ENCODE measurements at places on chromosomes 4 and X.

- peak; percentile 39 for DNase-seq
These were observed 233.9 kb upstream of the CXXC4 start for GRCh38 chr4:104728380-104729122.

GRCh38 chr4:82201805-82202641 lies 171.8 kb downstream of the HNRNPD start:
- peak; percentile 7 for DNase-seq

DNA sequence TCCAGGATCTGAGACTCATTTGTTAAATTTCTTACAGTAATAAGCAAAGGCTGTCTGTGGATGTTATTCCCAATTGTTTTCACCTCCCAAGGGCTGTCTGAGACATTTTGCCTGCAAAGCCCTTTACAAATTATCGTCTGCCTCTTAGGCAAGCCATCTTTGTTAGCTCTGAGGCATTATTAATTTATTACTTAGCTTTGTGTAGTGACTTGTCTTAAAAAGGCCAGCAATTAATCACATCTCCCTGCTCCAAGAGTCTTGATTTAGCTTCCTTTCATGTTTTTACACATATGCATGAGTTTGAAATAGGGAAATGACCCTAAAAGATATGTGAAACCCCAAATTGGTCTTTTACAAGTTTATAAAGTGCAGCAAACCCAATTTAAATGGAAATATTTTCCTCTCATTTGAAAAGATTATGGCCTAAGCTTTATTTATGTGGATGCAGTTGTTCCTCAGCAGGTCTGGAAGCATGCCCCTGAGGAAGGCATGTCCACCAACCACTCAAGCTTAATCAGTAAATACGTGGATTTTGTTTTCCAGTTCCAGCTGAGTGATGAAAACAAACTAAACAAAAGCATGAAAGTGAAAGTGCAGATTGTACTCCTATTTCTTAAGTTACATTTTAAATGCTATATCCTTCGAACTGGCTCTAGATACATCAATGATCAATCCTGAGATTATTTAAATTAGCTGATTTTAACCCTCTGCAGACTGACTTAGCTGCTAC lies 173.6 kb upstream of the LNX1 start:
- no peak for DNase-seq

DNA sequence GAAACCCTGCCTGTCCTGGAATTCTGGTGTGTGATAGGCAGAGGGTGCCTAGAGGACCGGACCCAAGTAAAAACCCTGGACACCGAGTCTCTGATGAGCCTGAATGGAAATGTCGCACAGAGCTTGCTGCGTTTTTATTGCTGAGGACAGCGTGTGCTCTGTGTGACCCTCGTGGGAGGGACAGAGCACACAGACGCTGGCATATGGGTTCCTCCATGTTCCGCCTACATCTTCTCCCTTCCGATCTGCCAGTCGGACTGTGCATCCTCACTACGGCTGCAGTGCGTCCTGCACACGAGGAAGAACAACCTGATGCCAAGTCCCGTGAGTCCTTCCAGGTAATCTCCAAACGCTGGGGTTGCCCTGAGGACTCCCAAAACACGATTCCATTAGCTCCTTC lies 68.3 kb downstream of the AFAP1 start:
- DNase-seq, result no peak

- no peak for DNase-seq
These were observed 114.5 kb upstream of the ACSL4 start for GRCh38 chrX:109847257-109848187.

- DNase-seq, result no peak
These were observed 7.6 kb upstream of the JADE3 start for GRCh38 chrX:46904626-46905025.

DNA sequence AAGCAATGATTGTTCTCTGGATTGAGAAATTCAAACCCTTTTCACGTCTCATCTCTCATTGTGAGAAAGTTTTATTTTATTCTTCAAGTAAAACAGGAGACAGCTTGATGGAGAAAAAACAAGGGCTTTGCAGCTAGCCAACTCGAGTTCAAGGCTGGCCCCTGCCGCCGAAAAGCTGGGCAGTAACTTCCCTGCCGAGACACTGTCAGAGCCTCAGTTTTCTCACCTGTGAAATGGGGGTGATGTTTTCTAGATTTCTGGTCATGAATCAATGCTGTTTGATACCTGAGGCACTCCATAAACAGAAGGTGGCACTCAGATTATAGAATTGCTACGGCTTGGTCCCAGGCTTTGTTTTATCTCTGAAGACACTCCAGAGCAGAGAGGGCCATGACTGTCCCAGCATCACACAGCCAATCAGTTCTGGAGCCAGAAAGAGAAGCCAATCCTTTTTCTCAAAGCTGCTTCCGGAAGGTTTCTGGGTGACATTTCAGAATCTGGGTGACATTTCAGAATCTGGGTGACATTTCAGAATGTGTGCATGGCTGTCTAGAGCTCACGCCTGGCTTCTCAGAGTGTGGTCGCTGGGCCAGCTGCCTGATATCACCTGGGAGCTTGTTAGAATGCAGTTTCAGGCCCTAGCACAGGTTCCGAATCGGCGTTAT lies 33.2 kb downstream of the HMX1 start:
- DNase-seq, result no peak

DNA sequence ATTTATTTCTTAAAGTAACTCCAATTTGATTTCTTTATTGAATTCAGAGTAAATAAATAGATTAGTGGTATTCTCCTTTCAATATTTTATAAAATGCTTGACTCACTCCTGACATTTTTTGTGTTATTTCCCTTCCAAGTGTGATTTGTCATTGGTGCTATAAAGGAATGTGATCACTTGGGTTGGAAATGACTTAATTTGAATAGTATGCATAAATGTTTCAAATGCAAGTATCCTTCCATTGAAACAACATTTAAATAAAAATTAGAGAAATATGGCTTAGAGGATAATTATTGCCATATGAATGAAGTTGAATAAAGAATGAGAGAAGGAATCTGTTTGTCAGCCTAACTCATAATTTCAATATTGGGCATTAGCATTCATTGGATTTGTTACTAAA lies 182.7 kb downstream of the PABPC4L start:
- DNase-seq, result no peak

- DNase-seq, result no peak
These were observed 45.1 kb upstream of the FAM9A start for GRCh38 chrX:8846266-8846665.

- DNase-seq, result no peak
These were observed 945.5 kb upstream of the AGA start for GRCh38 chr4:178387756-178388155.

DNA sequence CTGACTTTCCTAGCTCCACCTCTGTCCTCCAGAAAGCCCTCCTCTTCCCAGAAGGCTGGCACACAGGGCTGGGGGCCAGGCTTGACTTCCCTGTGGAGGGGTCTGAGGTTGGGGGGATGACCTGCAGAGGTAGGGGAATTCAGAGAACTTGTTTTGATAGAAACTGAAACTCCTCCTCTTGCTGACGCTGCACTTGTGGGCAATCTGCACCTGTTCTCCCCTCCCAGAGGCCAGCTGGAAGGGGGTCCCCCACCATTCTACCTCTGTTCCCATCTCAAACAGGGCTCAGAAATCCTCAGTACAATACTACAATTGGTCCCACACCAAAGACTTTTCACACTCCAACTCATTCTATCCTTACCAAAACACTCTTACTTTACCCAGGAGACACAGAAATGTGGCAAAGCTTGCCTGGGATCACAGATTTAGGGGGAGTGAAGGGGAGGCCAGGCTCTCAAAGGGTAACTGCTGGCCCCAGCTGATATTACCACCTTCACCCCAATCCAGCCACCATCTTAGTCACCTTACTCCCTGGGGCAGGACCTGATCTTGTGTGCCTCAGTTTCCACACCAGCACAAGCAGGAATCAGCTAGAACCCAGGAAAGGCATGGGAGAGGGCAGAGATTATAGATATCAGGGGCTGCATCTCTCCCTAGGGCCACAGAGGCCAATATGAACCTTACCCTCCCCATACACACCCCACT lies 18.5 kb downstream of the OTUD5 start:
- DNase-seq, result no peak

DNA sequence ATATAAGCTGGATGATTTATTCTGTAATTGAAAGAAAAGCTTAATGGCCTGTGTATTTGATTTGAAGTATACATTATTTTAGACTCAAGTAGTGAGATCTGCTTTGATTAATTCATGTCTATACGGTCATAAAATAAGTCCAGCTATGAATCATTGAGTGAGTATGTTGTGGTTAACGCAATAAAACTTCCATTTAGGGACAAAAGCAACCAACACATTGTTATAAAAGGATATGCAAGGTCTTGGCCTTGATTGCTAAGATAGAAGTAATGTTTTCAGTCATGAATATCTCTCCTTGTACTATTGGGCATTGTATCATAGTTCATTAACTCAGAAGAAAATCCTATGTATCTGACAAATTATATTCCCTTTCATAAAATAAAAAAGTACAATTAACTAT lies 162.1 kb downstream of the EPHA5 start:
- DNase-seq, result no peak

DNA sequence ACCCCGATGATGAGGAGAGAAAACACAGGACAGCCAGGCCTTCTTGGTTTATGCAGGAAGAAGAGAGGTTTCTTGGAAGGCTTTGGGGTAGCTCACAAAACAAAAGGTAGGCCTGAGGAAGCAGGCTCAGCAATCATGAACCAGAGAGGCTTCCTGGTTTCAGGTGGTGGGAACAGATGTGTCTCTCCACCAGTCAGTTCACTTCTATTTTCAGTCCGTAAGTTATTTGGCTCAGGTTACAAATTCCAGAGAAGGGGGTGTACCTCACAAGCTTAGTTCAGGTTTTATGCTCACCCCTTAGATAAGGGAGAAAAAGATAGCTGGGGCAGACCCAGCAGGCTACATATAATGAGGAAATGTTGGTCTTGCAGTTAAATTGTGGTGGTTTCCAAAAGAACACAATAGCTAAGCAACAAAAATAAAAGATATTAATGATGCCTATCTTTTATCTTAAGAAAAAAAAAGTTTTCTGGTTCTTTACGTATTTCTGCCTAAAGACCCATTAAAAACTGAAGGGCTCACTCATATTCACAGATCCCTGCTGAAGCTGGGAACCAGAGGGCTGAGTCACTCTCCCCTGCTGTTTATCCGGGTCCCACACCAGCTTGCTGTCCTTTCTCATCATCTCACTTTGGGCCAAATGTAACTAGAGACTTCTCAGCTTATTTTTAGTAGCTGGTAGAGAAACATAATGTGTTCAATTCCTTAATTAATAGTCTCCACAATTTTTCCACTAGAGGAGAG lies 177.0 kb downstream of the CAMK2D start:
- DNase-seq, result peak; percentile 68

GRCh38 chr4:127888559-127888958 lies 7.9 kb downstream of the PLK4 start:
- no peak for DNase-seq

DNA sequence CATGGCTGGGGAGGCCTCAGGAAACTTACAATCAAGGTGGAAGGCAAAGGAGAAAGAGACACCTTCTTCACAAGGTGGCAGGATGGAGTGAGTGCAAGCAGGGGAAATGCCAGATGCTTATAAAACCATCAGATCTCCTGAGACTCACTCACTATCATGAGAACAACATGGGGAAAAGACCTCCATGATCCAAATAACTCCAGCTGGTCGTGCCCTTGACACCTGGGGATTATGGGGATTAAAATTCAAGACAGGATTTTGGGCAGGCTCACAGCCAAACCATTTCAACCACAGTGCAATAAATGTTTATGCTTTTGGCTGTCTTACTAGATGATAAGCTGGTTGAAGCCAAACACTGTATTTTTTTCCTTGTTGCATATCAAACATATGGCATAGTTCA lies 1112.4 kb downstream of the STIM2 start:
- DNase-seq, result no peak

- no peak for DNase-seq
These were observed 1342.3 kb upstream of the AGA start for GRCh38 chr4:178784491-178784890.

DNA sequence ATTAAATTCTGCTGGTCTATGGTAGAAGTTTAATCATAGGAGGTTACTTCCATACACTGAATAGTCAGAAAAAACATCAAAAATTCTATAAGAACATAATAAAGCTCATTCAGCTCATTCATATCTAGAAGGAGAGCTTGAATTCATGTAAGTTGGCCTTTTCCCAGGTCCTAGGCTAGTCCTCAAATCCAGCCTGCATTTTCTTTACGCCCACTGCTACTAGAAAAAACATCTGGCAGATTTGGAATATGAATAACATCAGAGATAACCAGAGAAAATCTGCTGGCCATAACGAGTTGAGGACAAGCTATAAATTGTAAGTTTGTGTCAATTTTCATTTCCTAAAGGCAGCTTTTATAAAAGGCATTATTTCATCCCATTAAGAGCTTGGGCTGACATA lies 95.5 kb downstream of the MXRA5 start:
- no peak for DNase-seq

- no peak for DNase-seq
These were observed 362.2 kb downstream of the SMARCA1 start for GRCh38 chrX:129161108-129161507.

DNA sequence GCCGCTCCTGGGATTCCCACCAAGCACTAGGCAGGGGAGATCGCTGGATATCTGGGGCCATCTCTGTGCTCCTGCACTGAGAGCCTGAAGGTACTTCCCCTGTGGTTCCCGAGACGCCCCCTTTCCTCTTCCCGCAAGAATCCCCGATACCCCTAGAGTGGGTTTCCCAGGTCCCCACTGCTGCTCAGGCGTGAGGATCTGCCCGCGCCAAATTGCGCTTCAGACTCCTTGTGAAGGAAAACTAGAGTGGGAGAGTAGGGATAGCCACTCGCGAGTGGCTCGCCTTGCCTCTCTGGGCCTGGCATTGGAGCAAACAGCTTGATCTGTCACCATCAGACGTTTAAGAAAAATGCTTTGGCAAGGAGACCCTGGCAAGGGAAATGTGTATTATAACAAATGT lies 1.5 kb downstream of the IL1RAPL2 start:
- DNase-seq, result no peak

GRCh38 chr4:80465736-80466135 lies 130.2 kb downstream of the CFAP299 start:
- DNase-seq, result no peak

DNA sequence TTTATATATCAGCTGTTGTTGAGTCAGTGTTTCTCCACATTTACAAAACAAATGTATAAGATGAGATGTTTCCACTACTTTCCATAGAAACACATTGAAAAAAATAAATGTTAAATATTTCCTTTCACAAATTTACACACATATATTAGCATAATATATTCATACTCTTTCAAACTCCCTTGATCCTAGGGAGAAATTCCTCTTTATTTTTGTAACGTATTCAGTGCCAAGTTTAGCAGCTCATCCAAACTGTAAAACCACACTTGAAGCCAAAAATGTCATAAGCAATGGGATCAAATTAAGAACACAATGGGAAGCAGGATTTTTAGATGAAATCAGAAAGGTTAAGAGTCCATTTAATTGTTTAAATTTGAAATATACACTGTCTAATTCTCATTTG lies 381.1 kb upstream of the MAD2L1 start:
- DNase-seq, result peak; percentile 39

Data from NCI-H446 treated with DMSO at 0.1 percent for 48 hours (cell line).